GF-D8 (cell line): ENCODE measurements at places on chromosomes 12 and 14.
A peak's percentile ranks its signal among the peaks of the same experiment; 100 is the strongest.

GRCh38 chr14:72646861-72647528 is 246.9 kb downstream of the DPF3 start:
- no peak for DNase-seq

DNA sequence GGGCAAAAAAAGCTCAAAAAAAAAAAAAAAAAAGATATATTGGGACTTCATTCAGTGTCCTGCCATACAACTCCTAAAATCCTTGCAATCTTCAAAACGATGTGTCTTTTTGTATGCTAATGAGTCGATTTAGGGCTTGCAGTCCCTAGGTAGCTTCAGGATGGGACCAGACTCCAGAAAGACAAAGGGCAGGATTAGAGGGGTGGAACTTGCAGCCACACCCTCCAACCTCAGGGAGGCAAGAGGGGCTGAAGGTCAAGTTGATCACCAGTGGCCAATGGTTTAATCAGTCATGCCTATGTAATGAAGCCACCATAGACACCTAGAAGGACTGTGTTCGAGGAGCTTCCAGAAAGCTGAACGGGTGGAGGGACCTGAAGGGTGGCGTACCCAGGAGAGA is 29.3 kb downstream of the TEAD4 start:
- no peak for DNase-seq

- no peak for DNase-seq
Observed at GRCh38 chr12:123888989-123889388, 83.6 kb downstream of the CCDC92 start.

GRCh38 chr14:64692189-64692985 is 11.8 kb upstream of the PLEKHG3 start:
- DNase-seq = no peak

- DNase-seq = no peak
Observed at GRCh38 chr14:23443881-23444280, 8.4 kb upstream of the MYH7 start.

DNA sequence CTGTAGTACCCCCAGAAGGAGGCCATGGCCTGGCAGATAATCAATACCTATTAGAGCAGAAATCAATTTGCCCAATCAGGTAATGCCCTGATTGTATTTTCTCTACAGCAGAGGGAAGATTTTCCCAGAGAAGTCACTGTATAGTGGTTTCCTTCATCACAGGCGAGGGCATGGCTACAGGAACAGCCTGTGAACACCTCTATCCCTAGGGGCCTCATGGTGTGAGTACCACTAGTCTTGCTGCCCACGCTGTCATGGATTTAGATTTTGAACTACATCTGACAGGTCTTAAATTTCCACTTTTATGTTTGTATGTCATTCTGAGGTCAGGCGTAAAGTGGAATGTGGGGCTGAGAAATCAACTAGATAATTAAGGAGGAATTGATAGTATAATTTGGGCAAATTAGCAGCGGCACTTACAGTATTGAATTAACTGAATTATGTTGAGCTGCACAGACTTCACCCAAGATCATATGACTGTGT is 42.4 kb upstream of the STXBP6 start:
- DNase-seq = no peak

- DNase-seq = no peak
Observed at GRCh38 chr12:22733756-22734155, 108.8 kb downstream of the ETNK1 start.

DNA sequence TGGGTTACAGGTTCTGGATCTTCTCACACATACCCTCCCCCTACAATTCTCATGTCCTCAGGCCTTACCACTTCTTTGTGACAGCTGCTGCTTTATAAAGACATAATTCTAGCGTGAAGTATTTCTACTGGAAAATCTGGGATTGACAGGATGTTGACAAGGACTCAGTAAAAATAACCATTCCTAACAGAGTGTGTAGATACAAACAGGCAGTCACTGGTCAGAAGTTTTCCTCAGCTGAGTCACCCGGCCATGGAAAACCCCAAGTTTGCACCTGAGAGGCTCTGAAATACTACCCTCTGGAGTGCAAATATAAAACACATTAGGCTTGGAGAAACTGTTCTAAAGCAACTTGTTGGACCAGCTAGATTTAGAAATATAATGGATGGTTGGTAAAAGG is 54.4 kb downstream of the SPPL3 start:
- DNase-seq = no peak

- DNase-seq = no peak
Observed at GRCh38 chr12:28114488-28114887, 75.8 kb upstream of the CCDC91 start.

DNA sequence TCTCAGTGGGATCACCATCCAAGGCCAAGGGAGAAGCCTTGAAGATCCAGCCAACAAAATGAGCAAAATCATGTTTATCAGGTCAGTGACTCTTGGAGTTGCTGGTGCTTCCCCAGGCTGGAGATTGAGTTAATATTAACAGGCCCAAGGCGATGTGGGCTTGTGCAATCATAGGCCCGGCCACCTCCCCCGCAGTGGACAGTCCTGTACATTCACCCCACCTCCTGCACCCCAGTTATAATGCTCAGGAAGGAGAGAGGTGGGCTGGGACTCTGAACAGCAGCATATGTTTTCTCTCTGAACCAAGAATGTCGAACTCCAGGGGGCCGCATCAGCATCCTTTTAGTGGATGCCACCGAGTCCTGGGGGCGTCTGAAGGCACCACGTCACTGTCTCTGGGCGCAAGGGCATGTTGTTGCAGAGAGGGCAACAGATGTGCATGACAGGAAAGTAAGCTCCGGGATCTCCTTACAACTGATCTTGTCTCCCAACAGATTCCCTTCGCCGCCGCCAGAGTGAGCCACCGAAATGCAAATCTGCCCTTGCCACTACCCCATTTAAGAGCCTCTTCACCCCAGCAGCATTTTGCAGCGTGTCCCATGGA is 32.2 kb upstream of the SERPINA6 start:
- DNase-seq = peak; percentile 2

GRCh38 chr12:71935594-71935993 is 3.1 kb upstream of the TPH2 start:
- no peak for DNase-seq

GRCh38 chr12:103667125-103667524 is 80.1 kb downstream of the STAB2 start:
- no peak for DNase-seq

DNA sequence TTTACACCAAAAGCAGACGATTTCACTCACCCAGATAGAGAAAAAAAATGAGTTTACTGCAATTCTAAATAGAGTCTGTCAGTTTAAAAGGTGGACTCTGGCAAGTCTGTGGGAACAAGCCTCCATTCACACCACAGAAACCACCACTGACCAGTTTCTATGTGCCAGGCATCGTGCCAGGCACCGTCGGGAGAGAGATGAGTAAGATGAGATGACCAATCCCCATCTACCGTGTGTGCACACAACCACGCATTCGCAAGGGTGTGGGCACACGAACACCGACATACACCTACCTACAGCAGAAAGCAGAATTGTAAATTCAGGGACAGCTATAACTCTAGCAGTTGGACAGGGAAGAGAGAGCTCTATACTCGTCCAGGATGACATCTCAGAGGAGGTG is 58.3 kb downstream of the PRIMA1 start:
- no peak for DNase-seq

DNA sequence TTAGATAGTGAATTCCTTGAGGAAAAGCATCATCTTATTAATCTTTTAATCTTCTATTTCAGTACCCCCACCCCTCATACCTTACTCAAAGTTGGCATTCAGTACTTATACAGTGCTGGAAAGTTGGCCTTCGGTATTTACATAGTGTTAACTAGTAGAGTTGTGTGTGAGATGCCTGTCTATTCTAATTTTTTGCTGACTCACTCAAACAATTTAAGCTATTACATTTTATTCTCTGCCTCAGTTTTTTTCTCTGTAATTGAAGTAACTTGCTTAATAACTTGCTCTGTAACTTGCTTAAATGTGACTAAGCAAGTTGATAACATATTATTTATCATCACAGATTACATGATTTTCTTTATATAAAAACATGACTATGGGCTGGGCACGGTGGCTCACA is 20.3 kb downstream of the DNAL1 start:
- no peak for DNase-seq

- no peak for DNase-seq
Observed at GRCh38 chr14:54444681-54445080, 3.5 kb upstream of the CNIH1 start.

DNA sequence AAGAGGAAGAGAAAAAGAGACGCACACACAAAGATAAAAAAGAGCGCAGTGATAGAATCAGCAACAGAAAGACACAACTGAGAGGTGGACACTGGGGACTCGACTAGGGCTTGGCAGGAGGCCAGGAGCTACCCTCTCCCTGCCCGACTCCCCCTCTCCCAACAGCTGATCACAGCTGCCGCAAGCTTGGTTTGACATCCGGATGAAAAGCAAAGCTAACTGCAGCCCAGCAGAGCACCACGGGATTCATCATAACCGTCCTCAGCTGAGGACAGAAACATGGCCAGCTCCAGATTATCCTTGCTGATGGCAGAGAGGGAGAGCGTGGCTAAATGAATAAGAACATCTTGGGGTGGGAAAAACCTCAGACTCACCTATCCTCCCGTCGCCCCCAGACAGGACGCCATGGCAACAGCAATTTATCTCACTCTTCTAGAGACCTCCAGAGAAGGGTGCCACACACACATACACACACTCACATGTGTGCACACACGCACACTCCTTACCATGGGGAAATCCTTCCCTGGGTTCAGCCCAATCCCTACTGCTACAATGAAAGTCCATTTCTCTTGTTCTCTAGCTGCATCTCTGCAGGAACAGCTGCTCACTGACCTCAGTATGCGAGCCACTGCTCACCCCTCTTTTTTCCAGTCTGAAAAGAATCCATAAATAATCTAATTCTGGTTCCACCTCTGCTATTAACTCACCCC is 135.3 kb downstream of the NTF3 start:
- no peak for DNase-seq

DNA sequence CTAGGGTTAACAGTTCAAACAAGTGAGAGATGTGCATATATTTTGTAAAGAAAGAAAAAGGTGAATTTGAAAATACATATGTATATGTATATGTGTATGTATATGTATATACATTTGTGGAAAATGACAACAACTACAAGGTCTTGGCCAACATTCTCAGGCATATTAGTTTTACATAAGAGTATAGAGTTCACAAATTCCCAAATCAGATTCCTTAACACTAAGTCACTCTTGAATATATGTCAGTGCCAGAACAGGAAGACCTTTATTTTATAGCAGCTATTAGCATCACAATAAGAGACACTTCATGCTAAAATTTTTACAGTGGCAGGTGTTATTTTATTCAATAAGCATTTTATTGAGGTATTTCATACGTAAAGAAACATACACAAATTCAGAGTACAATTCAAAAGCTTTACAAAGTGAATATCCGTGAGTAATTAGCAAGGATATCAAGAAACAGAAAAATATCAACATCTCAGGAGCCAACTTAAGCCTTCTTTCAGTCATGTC is 179.7 kb downstream of the SLC6A15 start:
- DNase-seq = no peak

DNA sequence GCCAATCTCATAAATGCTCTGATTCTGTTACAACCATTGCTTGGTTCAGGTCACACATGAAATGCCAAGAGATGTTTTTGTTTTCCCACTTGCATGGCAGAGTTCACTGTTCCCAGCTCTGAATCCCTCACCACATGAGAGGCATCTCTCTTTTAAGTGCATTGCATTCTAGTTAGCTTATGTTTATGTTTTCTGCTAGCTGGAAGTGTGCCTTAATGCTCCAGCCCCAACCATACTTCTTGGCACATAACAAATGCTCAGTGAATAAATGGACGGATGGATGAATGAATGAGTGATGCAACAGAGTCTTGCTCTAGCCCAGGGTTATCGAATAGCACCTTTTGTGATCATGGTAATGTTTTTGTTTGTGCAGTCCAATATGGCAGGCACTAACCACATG is 197.3 kb downstream of the PPM1H start:
- no peak for DNase-seq

GRCh38 chr12:19093218-19093617 is 36.3 kb upstream of the PLEKHA5 start:
- no peak for DNase-seq
